ENCODE measurements at places on chromosomes 4 and X.

DNA sequence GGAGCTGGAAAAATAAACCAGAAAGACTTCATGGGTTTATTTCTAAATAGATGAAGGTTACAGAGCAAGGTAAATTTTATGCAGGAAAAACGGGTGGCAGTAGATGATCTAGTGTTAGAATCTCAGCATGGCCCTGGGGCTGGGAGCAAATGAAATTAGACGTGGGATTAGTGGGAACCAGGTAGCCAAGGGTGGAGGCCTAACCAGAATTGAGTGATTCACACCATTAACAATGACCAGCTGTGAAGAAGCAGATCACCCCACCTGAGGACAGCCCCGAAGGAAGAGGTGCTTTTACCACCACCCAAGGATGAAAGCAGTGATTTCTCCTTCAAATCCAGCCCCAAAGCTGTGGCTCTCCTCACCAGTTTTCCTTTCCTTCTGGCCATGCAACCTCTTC lies 20.8 kb upstream of the ACSL1 start:
- DNase-seq = no peak

- no peak for DNase-seq
These were observed 4.3 kb upstream of the DDX60L start for GRCh38 chr4:168484626-168485025.

DNA sequence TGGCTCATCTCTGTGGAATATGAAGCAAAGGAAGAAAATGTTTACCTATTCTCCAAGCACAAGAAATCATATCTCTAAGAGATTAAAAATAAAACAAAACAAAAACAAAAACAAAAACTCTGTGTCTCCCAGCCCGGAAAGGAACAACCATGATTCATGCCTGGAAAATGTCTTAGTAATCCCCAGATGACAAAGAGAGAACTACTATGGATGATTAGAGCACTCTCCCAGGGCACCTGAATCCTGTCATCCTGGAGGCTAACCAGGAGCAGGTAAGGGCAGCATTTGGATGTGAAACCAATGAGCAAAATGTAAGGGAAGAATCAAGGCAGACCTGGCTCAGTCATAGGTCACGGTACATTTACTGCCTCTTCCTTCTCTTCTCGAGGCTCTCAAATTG lies 1.7 kb upstream of the AKAP4 start:
- DNase-seq = no peak

DNA sequence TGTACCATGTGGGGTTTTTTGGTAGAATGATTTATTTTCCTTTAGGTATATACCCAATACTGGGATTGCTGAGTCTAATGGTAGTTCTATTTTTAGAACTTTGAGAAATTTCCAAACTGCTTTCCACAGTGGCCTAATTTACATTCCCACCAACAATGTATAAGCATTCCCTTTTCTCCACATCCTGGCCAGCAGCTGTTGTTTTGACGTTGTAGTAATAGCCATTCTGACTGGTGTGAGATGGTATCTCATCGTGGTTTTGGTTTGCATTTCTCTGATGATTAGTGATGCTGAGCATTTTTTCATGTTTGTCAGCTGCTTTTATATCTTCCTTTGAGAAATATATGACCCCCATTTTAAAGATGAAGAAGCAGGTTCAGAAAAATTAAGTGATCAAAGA lies 153.7 kb downstream of the CBR4 start:
- DNase-seq = no peak

- no peak for DNase-seq
These were observed 12.2 kb upstream of the FGF2 start for GRCh38 chr4:122814426-122814825.

DNA sequence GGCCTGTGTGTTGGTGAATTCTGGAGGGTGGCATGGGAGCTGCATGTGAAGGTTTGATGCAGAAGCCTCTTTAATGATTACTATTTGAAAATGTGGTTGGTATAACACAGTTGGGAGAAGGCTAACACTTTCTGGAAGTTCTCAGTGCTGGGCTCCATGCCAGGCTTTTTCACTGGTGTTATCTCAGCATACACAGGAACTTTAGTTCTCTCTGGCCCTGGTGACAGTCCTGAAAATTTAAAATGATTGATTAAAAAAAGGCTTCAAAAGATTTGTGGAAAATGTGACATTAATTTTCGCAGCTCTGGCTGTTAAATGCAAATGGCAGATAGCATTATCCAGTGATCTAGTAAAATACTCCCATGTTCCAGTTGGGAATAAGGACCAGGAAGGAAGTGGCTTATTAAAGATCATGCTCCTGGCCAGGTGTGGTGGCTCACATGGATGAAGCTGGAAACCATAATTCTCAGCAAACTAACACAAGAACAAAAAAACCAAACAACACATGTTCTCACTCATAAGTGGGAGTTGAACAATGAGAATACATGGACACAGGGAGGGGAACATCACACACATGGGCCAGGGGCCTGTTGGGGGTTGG lies 36.6 kb downstream of the DIPK2B start:
- DNase-seq = no peak

GRCh38 chr4:149047368-149047767 lies 605.2 kb upstream of the NR3C2 start:
- no peak for DNase-seq

DNA sequence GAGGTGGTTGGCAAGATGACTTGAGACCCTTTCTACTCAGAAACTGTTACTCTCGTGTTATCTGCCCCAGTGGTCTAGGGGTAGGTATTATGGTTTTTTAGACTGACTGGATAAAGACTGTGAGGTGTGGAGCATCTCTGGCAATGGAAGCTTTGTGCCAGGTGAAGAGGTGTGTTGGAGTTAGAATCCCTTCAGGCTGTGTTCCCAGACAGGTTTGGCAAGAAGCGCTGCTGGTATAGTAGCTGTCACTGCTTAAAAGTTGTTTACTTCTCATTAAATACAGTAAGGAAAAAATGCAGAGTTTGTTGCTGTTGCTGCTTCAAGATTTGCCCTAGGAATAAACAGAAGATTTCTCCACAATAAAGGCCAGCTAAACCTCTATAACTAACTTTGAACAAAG lies 35.3 kb downstream of the AREG start:
- DNase-seq = no peak

DNA sequence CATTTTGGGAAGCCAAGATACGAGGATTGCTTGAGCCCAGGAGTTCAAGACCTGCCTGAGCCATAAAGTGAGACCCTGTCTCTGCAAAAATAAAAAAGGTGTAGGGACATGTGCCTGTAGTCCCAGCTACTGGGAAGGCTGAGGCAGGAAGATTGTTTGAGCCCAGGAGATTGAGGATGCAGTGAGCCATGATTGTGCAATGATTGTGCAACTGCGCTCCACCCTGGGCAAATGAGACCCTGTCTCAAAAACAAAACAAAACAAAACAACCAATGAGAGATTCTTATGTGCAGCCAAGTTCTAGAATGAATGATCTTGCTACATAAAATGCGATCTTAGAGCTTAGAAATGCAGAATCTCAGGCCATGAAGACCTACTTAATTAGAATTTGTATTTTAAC lies 22.5 kb downstream of the SLC9B2 start:
- no peak for DNase-seq
